ENCODE measurements at places on chromosomes 2 and 18.

DNA sequence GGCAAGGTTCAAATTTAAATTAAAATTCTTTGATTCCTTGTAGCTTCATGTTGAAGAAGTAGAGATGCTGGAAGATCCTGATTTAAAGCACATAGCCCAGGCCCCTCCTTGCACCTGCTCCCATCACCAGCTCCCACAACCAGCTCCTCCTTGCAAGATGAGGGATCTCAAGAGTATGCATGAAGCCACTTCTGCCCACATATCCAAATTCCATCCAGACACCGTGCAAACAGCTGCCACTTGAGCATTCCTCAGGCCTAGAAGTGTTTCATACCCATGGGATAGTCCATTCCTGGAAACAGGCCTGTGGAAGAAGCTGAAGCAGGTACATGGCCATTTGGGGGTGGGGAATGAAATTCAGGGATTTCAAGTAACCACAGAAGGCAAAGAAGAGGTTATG lies 32.4 kb upstream of the ITPRID2 start:
- no peak for DNase-seq

DNA sequence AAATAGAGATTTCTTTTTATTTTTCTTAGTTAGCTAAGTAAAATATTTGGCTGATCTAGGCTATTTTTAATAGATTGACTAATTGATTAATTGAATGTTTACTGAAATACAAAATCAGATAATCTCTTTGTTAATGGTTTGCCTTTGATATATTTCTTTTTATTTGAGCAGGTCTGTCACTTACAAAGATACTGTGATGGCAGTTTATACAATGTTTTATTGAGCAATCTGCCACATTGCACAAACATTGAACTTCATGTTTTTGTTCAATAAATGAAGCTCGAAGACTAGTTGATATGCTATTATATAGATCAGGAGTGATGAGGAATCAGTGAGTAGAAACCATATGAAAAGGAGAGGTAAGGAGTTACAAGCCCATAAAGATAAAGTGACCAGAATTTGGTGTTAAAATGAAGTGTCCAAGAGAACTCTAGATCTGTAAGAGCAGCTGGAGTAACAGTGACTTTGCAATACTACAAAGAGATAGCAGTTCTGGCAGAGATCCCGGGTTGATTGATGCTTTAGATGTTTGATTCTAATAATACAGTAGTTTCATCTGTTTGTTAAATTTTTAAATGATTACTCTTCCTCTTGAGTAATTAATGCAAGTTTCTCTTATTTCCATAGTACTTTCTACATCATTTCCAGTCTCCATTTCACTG lies 574.2 kb downstream of the CCDC85A start:
- DNase-seq: no peak

DNA sequence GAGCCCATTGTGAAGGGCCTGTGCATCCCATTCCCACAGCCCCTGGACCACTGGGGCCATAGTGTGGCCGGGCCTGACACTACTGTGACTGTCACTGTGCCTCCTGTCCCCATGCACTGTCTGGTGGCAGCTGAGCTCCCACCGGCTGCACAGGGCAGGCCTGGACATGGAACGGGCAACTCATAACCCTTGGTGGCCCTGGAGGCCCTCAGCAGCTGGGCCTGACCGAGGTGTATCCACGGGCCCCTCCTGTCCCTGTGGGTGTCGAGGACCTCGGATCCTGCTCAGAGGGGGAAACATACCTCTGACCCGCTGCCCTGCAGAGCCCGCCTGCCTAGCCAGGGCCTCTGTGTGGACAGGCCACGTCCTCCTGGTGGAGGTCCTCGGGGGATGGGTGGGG lies 7.8 kb upstream of the GAL3ST2 start:
- DNase-seq: no peak

DNA sequence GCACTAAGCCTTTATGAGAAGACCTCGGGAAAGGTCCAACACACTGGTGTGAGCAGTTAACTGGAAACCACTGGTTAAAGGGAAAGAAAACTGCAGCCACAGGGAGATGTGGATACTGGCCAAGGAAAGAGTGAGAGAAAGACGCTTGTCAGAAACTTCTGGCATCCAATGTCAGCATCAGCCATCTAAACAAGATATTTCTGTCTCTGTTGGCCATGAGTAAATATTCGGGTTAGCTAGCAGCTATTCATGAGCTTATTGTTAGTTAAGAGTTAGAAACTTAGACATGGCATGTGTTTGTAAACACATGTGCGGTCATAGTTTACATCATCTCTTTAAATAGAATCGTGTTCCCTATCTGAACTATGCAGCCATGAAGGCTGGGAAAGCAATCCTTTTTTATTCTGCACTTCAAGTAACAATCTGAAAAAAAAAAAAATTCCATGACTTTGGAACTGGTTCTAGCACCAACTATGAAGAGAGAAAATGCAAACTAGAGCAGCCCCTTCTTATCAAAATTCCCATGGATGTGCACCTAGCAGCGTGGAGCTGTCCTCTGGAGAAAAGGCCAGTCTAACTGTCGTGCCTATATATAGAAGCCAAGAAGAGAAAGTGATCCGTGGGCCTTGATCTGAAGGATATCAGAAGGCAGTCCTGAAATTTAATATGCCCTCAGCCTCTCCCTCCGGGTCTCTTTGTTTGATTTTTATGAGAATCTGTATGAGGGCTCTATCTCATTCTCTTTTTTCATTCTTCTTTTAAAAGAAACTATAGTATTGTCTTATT lies 84.0 kb upstream of the RFX8 start:
- DNase-seq: peak; percentile 51

- no peak for DNase-seq
Observed at GRCh38 chr2:20671036-20671735, 4.2 kb downstream of the GDF7 start.

GRCh38 chr18:79960921-79961526 lies 3.4 kb upstream of the HSBP1L1 start:
- DNase-seq: no peak

DNA sequence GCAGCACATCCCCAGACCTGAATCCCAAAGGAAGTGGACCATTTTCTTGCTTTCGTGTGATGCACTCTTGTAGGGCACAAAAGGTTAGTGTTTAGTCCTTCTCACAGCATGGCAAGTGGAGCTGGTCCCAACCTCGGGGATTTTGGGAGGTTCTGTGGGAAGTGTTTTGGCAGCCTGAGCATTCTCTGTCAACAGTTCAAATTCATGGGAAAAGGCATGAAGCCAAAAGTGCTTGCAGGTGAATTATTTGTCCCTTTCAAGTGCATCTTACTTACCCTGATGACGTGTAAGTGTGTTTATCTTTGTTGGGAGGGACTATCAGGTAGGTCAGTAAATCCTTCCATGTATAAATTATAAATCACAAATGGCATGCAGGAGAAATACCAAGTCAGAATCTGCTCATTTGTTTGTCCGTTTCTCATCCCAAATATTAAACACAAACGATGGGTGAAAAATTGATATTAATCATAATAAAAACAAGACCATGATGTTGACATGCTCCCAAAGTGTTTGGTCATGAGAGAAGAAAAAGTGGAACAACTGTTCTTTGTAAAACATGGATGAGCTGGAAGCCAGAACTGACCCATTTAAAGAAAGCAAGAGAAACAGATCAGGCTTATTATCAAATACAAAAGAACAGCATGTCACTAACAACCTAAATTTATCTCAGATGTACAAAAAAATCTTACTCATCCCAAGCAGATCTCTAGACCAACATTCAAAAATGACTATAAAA lies 57.6 kb downstream of the EPHA4 start:
- no peak for DNase-seq

DNA sequence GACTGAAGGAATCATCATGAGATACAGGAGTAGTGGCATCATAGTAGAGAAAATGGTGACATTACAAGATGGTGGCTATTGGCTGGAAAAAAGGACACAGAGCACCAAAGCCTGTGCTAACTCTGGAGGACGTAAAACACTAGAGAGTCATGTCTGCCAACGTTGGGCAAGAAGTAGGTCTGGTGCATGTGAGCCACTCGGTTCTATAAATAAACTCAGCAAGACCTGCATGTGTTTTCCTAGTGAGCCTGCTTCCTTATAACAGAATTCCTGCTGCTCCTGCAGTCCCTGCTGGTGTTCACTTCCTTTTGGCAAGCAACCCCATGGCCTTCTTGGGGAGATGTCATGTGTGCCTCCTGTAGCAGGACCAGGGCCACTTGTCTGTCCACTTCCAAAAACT lies 325.2 kb downstream of the OSR1 start:
- DNase-seq: no peak

DNA sequence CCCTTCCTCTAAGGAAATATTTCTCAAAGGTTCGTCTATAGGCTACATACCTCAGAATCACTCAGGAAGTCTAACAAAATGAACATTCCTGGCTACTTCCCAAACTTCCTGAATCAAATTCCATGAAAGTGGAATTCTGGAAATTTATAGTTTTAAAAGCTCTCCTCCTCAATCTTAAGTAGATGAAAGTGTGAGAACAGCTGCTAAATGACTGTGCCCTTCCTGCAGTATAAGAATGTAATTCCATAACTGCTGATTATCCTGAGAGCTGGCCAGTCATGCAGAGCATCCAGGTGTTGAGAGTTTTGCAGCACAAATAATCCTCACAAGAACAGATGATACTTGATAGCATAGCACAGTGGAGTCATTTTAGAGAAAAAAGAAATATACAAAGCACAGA lies 265.0 kb downstream of the KCNJ3 start:
- DNase-seq: no peak

- DNase-seq: no peak
Observed at GRCh38 chr2:232418056-232418455, 11.4 kb downstream of the ALPG start.

DNA sequence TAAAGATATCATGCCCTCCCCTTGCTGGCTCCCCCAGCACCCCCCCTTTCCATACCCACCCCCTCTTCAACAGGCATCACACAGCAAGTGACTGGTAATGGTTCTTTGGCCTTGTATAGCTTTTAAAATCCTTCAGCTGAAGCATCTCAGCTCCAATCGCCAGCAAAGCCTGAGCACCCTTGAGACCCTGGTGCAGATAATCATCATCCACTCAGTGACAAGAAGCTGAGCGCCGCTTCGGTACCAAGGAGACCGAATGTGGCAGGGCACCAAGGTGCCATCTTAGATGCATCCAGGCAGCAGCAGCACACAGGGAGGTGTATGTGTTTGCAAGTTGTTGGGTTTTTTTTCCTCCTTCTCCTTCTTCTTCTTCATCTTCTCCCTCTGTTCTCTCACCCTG lies 232.7 kb downstream of the BCL11A start:
- no peak for DNase-seq

- no peak for DNase-seq
Observed at GRCh38 chr18:52781113-52781512, 441.1 kb downstream of the DCC start.

DNA sequence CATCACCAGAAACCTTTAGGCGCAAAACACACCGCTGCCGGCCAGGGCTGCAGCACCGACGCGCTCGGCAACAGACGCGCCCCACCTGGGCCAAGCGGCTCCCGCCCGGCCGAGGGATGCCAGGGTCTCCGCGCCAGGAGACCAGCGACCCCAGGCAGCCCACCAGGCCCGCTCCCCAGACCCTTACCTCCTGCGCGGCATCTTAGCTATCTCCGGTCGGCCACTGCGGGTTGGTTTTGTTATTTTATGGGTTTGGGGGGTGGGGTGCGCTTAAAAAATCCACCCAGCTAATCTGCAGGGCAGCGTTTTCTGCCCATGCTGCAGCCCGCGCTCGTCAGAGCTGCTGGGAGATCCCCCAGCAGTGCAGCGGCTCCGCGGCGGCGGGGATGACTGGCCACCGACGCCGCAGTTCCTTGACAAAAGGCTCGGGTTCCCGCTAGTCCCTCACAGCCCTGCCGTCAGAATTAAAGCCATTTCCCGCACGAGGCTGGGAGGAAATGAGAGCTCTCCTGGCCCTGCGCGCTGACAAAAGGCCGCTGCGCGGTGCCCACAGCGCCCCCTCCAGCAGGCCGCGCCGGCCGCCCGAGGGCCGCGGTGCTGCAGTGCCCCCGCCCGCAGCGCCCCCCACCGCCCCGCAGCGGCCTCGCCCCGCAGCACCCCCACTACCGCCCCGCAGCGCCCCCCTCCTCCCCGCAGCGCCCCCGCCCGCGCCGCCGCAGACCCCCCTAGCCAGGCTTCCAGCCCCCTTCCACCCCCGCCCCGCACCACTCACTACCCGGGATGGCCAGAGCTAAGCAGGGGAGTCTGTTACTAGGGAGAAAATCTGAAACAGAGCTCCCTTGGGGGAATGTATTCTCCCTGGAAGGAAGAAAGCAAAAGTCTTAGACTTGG lies at the start of gene ADD2:
Gene ADD2 (minus strand): TSS at position 502 of the 891 bp plus-strand sequence. CDS start 61,792 bp downstream, outside the sequence.
- DNase-seq: peak; percentile 51

DNA sequence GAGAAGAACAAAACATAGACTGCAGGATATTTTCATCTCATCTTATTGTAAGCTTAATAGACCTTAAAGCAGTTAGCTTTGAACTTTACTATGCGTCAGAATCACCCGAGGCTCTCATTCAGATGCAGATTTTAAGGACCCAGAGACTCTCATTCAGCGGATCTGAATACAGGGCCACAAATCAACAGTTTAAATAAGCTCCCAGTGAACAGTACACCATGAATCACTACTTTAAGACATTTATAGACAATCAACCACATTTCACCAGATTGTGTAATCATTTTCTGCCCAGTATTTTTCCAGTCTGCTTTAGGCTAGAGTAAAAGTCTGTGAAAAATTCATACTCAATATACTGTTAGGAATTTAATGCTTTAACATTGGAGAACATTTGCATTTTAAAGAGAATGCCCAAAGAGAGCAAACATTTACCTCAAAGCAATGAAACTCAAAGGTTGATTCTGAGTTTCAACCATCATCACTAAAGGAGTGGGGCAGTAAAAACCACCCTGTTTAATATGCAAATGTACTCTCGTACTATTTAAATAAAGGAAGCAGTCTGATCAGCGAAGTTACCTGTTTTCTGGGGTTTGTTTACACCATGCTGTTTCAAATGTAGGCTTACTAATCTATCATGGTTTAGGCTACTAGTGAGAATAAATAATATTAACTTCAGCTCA lies 11.0 kb upstream of the ALPK2 start:
- DNase-seq: no peak

GRCh38 chr18:50268022-50268747 lies 1.9 kb upstream of the CFAP53 start:
- DNase-seq: peak; percentile 81

DNA sequence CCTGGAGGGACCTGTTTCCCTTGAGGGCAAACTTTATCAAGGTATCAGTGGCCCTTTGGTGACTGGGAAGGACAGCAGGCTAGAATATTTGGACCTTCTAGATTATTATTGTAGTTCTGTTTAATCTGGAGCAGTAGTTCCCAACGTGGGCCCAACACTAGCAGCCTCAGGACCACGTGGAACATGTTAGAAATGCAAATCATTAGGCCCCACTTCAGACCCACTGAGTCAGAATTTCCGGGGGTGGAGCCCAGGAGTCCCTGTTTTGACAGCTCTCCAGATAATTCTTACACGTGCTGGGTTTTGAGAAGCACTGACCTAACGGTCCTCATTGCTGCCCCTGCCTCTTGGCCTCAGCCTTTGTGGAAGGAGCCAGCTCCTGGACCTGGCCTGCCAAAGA lies 25.5 kb upstream of the DYNC2LI1 start:
- DNase-seq: no peak

GRCh38 chr18:51503351-51503750 lies 305.9 kb upstream of the MEX3C start:
- no peak for DNase-seq

Measured in femur (tissue), 1 donor.